ENCODE measurements at places on chromosomes 3 and 15.

GRCh38 chr15:55937040-55937439, 56.4 kb downstream of the NEDD4 start:
- no peak for DNase-seq

DNA sequence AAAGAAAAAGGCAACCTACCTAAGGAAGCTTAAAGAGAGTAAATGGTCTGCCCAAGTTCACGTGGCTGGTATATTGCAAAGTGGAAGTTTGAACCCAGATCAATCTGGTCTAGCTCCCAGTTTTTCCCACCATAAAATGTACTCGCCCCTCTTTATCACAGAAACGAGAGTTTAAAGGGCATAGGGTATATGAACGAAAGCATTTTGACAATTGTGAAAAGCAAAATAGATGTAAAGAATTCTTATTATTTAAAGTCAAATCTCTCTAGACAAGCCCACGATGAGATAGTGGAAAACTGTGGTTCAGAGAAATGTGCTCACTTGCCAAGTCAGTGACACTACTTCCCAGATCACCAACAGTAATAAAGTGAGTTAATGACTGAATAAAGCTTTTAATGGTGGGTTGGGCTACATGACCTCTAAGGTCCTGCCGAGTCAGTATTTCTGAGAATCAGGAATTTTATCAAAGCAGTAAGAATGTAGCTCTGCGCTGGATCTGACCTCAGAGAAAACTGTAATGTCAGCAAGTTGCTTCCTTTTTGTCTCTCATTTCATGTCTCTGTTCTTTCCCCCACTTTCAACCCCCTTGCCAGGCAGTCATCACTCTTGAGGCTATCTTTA, 23.3 kb upstream of the NEO1 start:
- DNase-seq, result no peak
- H3K27me3 ChIP-seq, result no peaks in the 10 kb centered on the region
- peaks cover 3% of the 10 kb centered on the region for H3K4me1 ChIP-seq

DNA sequence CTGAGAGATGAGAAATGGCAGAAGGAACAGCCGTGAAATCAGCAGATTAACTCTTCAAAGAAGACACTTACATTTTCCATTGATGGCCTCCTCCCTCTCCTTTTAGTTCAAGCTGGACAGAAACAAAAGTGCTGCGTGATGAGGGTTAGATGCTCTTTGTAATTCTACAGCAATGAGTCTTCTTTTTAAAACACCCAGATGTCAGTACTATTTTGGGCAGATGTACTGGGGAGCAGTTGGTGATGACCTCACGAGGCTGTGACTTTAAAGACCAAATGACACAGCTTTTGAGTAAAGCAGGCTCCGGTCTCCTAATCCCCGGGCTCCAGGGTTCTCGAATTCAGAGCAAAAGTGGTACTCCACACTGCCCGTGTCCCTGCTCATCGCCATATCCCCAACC, 198.2 kb downstream of the SLCO3A1 start:
- H3K27me3 ChIP-seq, result no peaks in the 10 kb centered on the region
- H3K4me1 ChIP-seq, result no peaks in the 10 kb centered on the region
- no peak for DNase-seq
- no peaks in the 10 kb centered on the region for H3K36me3 ChIP-seq

- no peaks in the 10 kb centered on the region for H3K27me3 ChIP-seq
- no peak overlapping the region for H3K4me3 ChIP-seq
- no peaks in the 10 kb centered on the region for H3K4me1 ChIP-seq
- peaks cover 5% of the 10 kb centered on the region for H3K36me3 ChIP-seq
- H3K27ac ChIP-seq, result no peak overlapping the region
- no peak for DNase-seq
These were observed 28.8 kb downstream of the DCP1A start for GRCh38 chr3:53318522-53318921.

DNA sequence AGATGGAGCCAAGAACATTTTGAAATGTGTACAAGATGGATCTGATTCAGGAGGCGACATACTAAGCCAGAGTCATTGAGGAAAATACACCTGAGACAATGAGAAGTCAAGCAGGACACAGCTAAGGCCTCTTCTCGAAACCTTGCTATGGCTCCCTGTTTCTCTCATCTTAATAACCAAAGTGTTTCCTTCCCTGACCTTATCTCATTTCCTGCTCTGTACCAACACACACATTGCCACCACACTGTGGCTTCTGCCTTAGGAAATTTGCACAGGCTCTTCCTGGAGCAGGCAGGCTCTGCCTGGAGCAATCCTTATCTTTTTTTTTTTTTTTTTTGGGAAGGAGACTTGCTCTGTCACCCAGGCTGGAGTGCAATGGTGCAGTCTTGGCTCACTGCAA, 36.6 kb downstream of the OXSM start:
- H3K4me1 ChIP-seq, result peaks cover 2% of the 10 kb centered on the region
- H3K27ac ChIP-seq, result no peak overlapping the region
- no peak overlapping the region for H3K4me3 ChIP-seq
- no peak for DNase-seq
- no peaks in the 10 kb centered on the region for H3K27me3 ChIP-seq
- no peaks in the 10 kb centered on the region for H3K36me3 ChIP-seq

DNA sequence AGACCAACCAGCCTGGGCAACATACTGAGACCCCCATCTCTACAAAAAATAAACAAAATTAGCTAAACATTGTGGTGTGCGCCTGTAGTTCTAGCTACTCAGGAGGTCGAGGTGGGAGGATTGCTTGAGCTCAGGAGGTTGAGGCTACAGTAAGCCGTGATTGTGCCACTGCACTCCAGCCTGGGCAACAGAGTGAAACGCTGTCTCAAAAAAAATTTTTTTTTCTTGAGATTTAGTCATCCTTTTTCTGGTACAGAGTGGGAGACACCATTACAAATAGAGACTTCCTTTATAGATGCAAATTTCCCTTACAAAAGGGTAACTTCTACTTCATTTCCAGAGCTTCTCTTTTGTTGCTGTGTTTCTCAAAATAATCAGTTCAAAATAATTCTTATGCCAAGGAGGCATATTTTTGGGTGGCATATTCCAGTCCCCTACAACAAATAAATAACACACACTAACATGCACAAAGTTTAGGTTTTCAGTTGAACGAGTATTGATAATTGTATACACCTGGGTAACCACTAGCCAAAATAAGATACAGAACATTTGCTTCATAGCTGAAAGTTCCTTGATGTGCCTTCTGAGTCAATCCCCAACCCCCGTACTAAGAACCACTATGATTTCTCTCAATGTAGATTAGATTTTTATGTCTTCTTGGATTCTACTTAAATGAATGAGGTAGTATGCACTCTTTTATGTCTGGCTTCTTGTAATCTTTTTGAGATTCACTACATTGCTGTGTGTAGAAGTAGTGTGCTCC, 248.9 kb upstream of the PROK2 start:
- no peak overlapping the region for H3K27ac ChIP-seq
- no peaks in the 10 kb centered on the region for H3K4me1 ChIP-seq
- no peaks in the 10 kb centered on the region for H3K36me3 ChIP-seq
- no peak for DNase-seq

DNA sequence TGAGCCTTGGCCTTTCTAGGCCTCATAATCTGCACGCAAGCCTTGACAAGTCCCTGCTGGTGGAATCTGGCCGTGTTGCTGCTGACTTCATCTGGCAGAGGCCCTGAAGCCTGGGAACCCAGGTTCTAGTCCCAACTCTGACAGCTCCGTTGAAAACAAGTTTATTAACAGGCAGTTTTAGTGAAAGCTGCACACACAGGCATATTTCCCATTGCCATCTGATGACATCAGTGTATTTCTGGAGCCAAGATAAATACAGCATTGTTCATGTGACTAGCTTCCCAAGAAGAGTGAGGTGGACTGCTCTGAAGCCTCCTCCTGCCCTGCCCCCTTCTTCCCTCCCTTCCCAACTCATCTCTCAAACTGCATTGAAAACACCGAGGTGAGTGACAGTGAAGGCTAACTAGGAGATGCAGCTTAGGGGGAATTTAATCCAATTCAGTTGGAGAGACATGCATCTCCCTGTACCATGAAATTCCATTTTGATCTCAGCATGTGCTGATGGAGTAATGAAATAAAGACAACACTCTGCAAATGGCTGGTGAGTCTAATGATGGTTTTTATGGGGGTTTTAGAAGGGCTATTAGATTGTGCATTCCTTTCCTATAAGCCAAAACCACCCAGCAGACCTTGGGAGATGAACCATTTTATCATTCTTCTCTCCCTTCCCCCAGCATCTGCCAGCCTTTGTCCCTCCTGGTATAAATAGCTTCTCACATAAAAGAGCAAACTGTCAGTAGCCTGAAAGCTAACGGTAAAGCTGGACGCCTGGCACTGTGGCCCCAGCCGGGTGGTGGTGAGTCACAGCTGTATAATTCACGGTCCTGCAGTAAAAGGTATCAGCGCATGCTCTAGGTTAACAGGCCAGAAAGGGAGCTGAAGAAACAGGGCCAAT, 38.0 kb downstream of the PRICKLE2 start:
- no peak overlapping the region for H3K27ac ChIP-seq
- no peaks in the 10 kb centered on the region for H3K27me3 ChIP-seq
- no peak overlapping the region for H3K4me3 ChIP-seq
- peaks cover 3% of the 10 kb centered on the region for H3K4me1 ChIP-seq
- no peak for DNase-seq

GRCh38 chr3:59850417-59850816, 800.6 kb upstream of the CFAP20DC start:
- no peak for DNase-seq
- H3K4me1 ChIP-seq, result no peaks in the 10 kb centered on the region
- no peaks in the 10 kb centered on the region for H3K27me3 ChIP-seq
- no peak overlapping the region for H3K27ac ChIP-seq
- H3K36me3 ChIP-seq, result no peaks in the 10 kb centered on the region

DNA sequence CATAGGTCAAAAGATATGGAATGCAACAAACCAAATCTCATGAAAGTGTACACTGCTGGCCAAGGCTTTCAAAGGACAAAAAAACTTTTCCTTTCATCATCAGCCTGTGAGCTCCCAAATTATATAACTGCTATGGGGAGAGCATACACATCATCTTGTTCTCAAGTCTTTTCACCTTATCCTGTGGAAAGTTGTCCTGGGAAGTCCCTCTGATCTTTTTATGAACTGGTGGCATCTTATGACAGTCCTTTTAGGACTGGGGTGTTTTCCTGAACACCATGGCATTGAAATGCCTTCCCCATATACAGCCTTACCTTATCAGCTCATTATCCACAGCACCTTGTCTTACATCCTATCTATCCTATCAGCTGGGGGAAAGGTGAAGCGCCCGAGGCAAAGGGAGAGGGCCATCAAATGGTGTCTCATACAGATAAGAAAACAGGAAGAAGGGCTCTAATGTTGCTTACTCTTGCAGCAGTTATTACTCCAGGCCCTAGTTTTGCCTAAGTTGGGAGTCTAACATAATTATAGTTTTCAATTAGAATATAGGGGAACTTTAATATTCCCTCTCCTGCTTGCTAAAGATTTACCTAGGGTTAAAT, 61.5 kb upstream of the GOLIM4 start:
- H3K27ac ChIP-seq, result no peak overlapping the region
- H3K4me3 ChIP-seq, result no peak overlapping the region
- no peaks in the 10 kb centered on the region for H3K27me3 ChIP-seq
- H3K36me3 ChIP-seq, result no peaks in the 10 kb centered on the region
- no peak for DNase-seq
- no peaks in the 10 kb centered on the region for H3K4me1 ChIP-seq

- no peak overlapping the region for H3K4me3 ChIP-seq
- no peaks in the 10 kb centered on the region for H3K36me3 ChIP-seq
- H3K27me3 ChIP-seq, result no peaks in the 10 kb centered on the region
These were observed 15.8 kb downstream of the SPTSSB start for GRCh38 chr3:161355508-161355907.

DNA sequence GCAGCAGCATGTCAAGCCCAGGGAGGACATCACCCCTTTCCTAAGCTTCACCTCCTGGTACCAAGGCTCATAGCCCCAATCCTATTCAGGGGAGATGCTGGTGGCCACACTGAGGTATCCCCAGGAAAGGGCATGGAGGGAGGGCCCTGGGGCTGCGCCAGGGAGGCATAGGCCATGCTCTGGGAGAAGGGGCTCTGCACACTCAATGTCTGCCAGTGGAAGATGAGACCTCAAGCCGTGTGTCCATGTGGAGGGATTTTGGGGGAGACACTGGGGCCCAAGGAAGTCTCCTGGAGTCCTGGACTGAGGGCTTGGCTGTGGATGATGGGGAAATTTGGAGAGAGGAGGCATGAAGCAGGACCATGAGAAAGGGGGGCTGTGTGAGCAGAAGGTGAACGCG, 21.2 kb upstream of the PRR23E start:
- no peak for DNase-seq
- H3K4me3 ChIP-seq, result no peak overlapping the region
- H3K27ac ChIP-seq, result no peak overlapping the region
- no peaks in the 10 kb centered on the region for H3K4me1 ChIP-seq

- DNase-seq, result no peak
- no peaks in the 10 kb centered on the region for H3K36me3 ChIP-seq
- H3K27me3 ChIP-seq, result no peaks in the 10 kb centered on the region
- no peak overlapping the region for H3K4me3 ChIP-seq
- H3K27ac ChIP-seq, result no peak overlapping the region
These were observed 31.2 kb downstream of the DPH6 start for GRCh38 chr15:35514759-35515158.

- DNase-seq, result no peak
- peaks cover 23% of the 10 kb centered on the region for H3K27me3 ChIP-seq
- no peak overlapping the region for H3K27ac ChIP-seq
- H3K4me3 ChIP-seq, result peak overlapping the region; percentile 58
- H3K4me1 ChIP-seq, result peaks cover 8% of the 10 kb centered on the region
These were observed 317.3 kb downstream of the FGF12 start for GRCh38 chr3:192409838-192410683.

All from H1 (cell line).